ENCODE measurements at places on chromosomes 7 and 10. TPM values are rescaled to one million over a fixed set of nuclear protein-coding genes. Genes with fewer than 3 reads are reported as not detected.

COX19 gene
- total RNA-seq: 13.5 TPM

DENND2A gene
- total RNA-seq: 6.8 TPM

CEP55 gene
- total RNA-seq: 7.4 TPM

GTPBP10 gene
- total RNA-seq: 21.2 TPM

OR2A42 gene
- total RNA-seq: not detected

MXI1 gene
- total RNA-seq: 154 TPM

SMURF1 gene
- total RNA-seq: 28.2 TPM

MACC1 gene
- total RNA-seq: 9.7 TPM

CLCN1 gene
- total RNA-seq: not detected

GATA3 gene
- total RNA-seq: 0.78 TPM

LIPM gene
- total RNA-seq: not detected

SFRP5 gene
- total RNA-seq: 1.2 TPM

SLC39A12 gene
- total RNA-seq: not detected

AKR1D1 gene
- not detected for total RNA-seq

OR2A5 gene
- not detected for total RNA-seq

TMEM225B gene
- total RNA-seq: not detected

SYT15B gene
- 0.64 TPM for total RNA-seq

OPN4 gene
- total RNA-seq: 0.15 TPM

MUC12 gene
- total RNA-seq: 2,027 TPM

LIPN gene
- total RNA-seq: not detected

CTBP2 gene
- 107 TPM for total RNA-seq

CPXM2 gene
- 2.3 TPM for total RNA-seq

OGDHL gene
- total RNA-seq: 1.1 TPM

C10orf67 gene
- total RNA-seq: not detected

All from left colon (tissue), 2 donors.